ENCODE measurements at places on chromosomes 12 and 14.

GRCh38 chr14:65162031-65162430 is 59.7 kb upstream of the MAX start:
- H3K4me1 ChIP-seq = no peaks in the 10 kb centered on the region
- H3K27ac ChIP-seq = no peak overlapping the region
- no peak overlapping the region for H3K4me3 ChIP-seq

DNA sequence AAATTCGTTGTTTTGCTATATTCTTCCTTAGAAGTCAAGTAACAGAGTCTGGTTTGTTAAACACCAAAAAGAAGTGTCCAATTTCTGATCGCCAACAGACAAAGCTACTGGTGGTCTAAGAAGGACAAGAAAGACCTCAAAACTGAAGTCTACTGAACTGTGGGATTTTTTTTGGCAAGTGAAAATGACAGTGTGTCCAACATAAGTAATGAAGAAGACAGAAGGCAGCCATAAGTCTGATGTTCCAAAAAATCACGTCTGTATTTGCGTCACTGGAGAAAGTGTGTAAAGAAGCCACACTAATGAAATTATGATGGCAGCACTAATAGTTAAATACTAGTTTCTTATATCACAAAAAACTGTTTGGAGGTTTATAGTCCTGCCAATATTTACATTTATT is 32.6 kb downstream of the WASHC3 start:
- H3K4me3 ChIP-seq = no peak overlapping the region
- H3K4me1 ChIP-seq = no peaks in the 10 kb centered on the region
- H3K27me3 ChIP-seq = no peaks in the 10 kb centered on the region
- H3K27ac ChIP-seq = no peak overlapping the region

- H3K4me1 ChIP-seq = no peaks in the 10 kb centered on the region
- no peak for DNase-seq
- H3K36me3 ChIP-seq = no peaks in the 10 kb centered on the region
- H3K27me3 ChIP-seq = no peaks in the 10 kb centered on the region
Measured at GRCh38 chr12:52872644-52873389, 24.0 kb upstream of the KRT78 start.

DNA sequence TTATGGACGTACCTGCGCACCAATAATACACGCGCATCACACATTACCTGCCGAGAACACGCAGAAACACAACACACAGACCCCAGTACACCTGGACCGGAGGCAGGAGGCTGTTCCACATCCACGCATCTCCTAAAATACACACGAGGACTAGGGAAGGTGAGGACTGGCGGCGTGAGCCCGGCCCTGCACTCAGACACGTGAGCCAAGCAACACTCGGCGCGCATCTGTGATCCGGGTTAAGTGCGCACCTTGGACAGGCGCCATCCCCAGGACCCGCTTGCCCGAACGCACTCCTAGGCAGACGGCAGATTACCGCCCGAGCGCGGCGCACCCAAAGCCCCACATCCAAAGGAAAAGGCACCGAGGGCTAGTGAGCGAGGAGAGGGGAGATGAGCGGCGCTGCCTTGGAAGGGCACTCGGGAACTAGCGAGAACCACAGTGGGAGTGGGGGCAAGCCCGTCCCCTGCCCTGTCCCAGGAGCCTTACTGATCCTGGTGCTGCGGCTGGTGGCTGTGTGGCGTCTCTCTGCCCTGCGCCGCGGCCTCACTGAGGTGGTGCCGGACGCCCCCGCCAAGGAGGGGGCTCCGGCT is 417 bp downstream of the GLS2 start:
- DNase-seq = peak; percentile 58
- peak overlapping the region; percentile 8 for H3K4me3 ChIP-seq
- no peaks in the 10 kb centered on the region for H3K4me1 ChIP-seq
- H3K36me3 ChIP-seq = no peaks in the 10 kb centered on the region
- peaks cover 16% of the 10 kb centered on the region for H3K27me3 ChIP-seq
- no peak overlapping the region for H3K27ac ChIP-seq

DNA sequence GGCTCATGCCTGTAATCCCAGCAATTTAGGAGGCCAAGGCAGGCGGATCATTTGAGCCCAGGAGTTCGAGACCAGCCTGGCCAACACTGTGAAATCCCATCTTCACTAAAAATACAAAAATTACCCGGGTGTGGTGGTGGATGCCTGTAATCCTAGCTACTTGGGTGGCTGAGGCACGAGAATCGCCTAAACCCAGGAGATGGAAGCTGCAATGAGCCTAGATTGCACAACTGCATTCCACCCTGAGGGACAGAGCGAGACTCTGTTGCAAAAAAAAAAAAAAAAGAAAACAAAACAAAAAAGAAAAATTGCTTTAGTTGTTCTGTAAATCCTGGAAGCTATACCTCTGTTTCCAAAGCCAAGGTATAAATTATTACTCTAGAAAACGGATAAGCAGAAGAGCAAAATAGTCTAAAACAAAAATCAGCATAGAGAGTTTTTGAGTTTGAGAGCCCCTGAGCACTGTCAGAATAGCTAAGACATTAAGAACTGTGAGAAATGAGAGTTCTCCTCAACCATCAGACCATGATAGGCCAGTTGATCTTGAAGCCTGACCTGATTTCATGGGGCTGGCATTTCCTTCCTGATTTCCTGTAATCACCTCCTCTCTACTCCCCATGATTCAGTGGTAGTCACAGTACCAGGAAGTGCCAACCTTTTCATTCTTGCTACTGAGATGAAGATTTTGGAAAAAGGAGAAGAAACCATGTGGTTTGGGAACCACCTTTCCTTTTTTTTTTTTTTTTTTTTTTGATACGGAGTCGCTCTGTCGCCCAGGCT is 31.7 kb downstream of the ATP2A2 start:
- H3K4me1 ChIP-seq = no peaks in the 10 kb centered on the region
- no peaks in the 10 kb centered on the region for H3K27me3 ChIP-seq
- H3K27ac ChIP-seq = no peak overlapping the region
- peak; percentile 35 for DNase-seq

DNA sequence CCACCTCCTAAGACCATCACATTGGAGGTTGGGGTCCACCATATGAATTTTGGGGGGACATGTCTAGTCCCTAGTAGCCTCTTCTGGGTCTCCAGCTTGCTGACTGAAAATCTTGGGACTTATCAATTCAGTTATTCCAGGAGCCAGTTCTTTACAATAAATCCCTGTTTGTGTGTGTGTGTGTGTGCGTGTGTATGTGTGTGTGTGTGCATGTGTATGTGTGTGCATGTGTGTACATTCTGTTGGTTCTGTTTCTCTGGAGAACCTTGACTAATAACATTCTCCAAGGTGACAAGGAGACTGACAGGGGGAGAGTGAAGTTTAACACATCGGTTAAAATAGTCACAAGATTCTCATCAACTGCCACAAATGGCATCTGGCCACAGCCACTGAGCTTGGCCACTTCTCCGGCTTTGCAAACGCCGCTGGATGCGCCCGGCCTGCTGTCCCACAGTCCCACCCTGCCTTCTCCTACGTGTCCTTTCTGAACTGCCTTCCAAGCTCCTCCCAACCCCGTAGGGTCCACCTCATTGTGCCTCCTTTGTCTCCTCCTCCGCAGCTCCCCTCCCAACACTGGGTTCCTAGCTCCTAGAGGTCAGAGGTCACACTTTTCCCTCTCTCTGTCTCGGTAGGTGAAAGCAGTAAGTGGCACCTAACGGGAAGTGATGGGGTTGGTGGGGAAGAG is 88.1 kb upstream of the DIO3 start:
- no peaks in the 10 kb centered on the region for H3K27me3 ChIP-seq
- no peak overlapping the region for H3K27ac ChIP-seq
- H3K4me3 ChIP-seq = no peak overlapping the region
- H3K4me1 ChIP-seq = peaks cover 8% of the 10 kb centered on the region
- no peaks in the 10 kb centered on the region for H3K36me3 ChIP-seq
- DNase-seq = no peak

GRCh38 chr14:101587441-101587911 is 26.2 kb downstream of the DIO3 start:
- no peak for DNase-seq
- H3K4me3 ChIP-seq = no peak overlapping the region
- no peaks in the 10 kb centered on the region for H3K27me3 ChIP-seq
- H3K4me1 ChIP-seq = no peaks in the 10 kb centered on the region

GRCh38 chr12:116392061-116392460 is 114.6 kb upstream of the MED13L start:
- no peak overlapping the region for H3K27ac ChIP-seq
- no peak for DNase-seq
- H3K27me3 ChIP-seq = no peaks in the 10 kb centered on the region
- no peaks in the 10 kb centered on the region for H3K4me1 ChIP-seq
- H3K4me3 ChIP-seq = no peak overlapping the region

DNA sequence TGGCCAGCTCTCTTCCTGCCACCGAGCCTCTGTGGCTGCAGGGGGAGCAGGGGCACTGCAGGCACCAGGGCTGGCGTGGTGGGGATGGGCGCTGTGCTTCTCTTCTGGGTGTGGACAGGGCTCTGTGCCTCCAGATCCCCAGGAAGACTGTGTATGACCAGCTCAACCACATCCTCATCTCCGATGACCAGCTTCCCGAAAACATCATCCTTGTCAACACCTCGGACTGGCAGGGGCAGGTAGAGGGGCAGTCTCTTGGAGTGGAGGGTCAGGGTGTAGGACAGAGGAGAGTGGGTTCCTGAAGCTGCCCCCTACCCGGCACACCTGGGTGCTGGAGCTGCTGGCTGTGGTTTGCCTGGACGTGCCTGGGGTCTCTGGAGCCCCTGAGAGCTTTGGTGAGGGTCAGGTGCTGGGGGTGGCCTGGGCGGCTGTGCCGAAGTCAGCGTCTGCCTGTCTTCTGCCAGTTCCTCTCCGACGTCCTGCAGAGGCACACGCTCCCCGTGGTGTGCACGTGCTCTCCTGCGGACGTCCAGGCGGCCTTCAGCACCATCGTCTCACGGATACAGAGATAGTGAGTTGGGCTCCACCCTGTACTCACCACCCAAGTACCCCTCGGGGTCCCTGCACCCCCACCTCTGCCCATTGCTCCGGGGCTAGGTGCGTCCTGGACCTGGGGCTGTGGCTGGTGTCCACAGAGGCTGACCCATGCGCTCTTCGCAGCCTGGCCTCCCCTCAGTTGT is 15.8 kb upstream of the TEX22 start:
- H3K4me3 ChIP-seq = no peak overlapping the region
- no peak for DNase-seq
- H3K27me3 ChIP-seq = no peaks in the 10 kb centered on the region

DNA sequence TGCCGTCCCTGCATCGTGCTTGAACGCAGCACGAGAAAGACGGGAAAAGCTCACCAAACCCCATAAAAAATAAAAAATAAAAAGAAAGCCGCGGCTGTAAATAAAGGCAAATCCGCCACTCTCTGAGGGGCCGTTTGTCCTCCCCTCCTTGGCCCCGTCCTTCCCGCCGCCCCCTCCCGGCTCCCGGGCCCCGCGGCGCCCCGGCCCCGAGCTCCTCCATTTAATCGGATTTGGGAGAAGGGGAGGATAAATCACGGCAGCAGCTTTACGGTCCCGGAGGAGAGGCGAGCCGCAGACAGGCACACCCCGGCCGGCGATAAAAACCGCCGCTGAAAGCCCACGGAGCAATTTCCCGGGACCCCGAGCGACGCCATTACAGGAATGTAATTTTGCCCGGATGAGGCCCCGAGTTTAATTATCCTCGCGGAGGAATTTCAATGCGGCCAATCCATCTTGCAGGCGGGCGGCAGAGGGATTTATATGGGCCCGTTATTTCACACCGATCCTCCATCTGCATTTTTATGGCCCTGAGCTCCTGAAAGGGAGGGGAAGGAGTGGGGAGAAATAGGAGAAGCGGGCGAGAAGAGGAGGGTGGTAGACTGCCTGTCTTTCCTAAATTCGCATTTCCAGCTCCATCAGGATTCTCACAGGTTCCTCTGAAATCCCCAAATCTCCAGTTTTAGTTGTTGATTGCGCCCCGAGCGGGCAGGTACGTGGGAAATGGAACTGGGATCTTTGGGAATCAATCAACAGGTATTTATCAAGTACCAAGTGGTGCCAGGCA is 1.3 kb upstream of the ATP5MC2 start:
- peak overlapping the region; percentile 87 for H3K27ac ChIP-seq
- no peaks in the 10 kb centered on the region for H3K27me3 ChIP-seq
- peaks cover 7% of the 10 kb centered on the region for H3K4me1 ChIP-seq
- peak; percentile 75 for DNase-seq
- peak overlapping the region; percentile 26 for H3K4me3 ChIP-seq

GRCh38 chr12:89080793-89081465 is 271.4 kb downstream of the DUSP6 start:
- peaks cover 10% of the 10 kb centered on the region for H3K4me1 ChIP-seq
- H3K27me3 ChIP-seq = no peaks in the 10 kb centered on the region
- H3K27ac ChIP-seq = no peak overlapping the region
- no peaks in the 10 kb centered on the region for H3K36me3 ChIP-seq
- no peak overlapping the region for H3K4me3 ChIP-seq

DNA sequence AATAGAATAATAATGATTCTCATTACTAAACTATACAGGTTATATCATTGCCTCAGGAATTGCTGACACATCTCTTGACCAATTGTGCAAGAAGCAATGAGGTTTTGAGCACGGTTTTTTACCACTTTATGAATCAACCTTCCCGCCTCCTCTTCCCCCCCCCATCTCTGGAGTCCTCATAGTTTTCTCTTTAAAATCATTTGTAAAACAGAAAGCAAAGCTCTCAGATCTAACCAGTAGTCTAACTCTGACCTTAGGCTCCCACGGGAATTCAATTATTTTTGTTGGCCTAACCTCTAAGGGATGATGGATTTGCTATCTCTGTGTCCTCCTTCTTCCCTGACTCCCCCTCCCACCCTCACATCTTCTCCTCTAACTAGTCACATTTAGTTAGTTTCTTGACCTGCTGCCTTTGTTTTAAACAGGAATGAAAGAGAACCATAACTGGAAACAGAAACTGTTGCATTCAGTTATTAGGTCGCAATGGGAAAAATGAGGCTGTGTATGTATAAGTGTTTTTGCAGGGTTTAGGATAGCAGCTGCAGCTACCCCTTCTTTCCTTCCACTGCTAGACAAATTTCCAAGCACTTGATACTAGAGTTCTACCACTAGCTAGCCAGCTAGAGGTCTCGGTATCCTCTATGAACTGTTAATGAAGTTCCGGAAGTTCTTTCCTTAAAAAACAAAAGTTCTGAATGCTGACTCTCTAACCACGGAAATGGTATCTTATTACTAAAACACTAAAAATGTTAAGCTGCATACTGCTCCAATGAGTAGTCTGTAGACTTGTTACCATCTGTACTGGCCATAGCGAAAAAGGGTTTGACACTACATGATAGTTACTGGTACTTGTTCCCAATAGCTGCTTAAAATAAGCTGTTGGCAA is 65.4 kb downstream of the TAOK3 start:
- DNase-seq = no peak
- no peak overlapping the region for H3K4me3 ChIP-seq
- no peak overlapping the region for H3K27ac ChIP-seq

DNA sequence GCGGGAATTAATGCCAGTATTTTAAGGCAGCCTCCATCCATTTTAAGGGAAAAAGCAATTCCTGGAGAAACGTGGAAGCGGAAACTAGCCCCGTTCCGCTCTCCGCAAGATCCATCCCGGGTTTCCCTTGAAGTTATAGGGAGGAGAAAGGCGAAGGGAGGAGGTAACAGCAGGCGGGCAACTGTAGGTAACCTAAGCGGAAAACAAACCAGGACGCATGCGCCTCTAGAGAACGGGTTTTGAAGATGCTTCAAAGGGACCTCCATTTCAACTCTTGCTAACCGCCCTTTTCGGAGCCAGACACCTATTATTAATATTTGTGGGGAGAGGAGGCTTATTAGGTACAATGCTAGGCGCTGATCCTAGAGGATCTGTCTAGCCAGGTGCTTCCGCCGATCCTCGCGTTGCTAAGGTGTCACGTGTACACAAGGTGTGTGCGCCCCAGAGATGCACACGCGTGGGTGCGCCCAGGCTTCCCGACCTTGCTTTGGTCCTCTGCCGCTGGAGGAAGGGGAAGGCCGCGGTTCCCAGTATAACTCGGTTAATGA is 6.2 kb downstream of the TBX5 start:
- no peaks in the 10 kb centered on the region for H3K36me3 ChIP-seq
- H3K4me3 ChIP-seq = no peak overlapping the region
- peaks cover 7% of the 10 kb centered on the region for H3K4me1 ChIP-seq
- DNase-seq = peak; percentile 97

All from mesendoderm (in vitro differentiated cells).